Suppressor macrophage (primary cell): ENCODE measurements at places on chromosomes 3 and 15.

- no peak for DNase-seq
Measured at GRCh38 chr15:34944936-34945335, 24.6 kb downstream of the AQR start.

- DNase-seq: no peak
Measured at GRCh38 chr3:65857327-65857726, 181.4 kb downstream of the MAGI1 start.

DNA sequence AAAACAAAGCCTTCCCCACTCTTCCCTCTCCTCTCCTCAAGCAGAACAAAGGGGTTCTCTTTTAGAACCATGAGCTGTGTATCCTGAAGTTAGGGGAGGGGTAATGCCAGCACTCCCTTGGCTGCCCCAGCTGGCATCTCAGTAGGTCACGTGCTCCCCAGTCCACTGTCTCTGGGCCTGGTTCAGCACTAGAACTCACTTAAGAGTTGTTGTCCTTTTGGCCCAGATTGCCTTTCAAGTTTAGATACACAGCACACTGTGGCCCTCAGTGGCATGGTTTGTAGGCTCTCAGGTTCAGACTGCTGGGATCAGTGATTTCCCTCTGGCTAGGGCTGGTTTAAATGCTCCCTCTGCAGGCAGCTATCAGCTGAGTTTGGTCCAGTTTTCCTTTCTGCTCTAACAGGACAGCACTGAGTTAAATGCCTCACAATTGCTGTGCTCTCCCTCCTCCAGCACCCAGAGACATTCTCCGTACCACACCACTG lies 188.4 kb upstream of the ST8SIA2 start:
- DNase-seq: no peak

GRCh38 chr3:189513281-189514117 lies 117.7 kb upstream of the TP63 start:
- DNase-seq: no peak

DNA sequence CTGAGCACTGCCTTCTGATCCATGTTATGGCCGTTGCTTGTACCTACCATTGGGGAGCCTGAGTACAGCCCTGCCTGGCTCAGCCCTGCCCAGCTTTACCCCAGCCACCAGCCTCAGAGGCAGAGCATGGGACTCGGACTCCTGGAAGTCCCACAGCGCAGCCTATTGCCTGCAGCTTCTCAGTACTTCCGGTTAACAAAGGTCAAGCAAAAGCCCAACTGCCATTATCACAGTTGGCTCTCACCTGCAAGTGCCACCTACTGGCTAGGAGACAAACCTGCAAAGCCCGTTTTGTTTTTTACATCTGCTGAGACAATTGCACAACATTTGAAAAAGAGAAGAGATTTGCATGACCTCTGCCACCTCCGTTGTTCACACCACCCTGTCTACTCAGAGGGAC lies 1081.7 kb downstream of the NAALADL2 start:
- DNase-seq: no peak

DNA sequence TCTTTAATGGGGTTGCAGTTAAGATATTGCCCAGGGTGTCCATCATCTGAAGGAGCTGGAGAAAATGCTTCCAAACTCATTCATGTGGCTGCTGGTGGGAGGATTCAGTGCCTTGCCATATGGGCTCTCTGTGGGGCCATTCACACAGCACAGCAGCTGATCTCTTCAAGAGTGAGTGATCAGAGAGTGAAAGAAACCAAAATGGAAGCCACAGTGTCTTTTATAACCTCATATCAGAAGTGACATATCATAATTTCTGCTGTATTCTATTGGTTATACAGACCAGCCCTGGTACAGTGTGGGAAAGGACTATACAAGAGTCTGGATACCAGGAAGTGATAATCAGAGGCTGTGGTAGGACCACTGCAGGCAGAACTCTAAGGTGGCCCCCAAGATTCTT lies 33.6 kb downstream of the HHLA2 start:
- no peak for DNase-seq

- DNase-seq: no peak
Measured at GRCh38 chr15:67124911-67125588, 59.6 kb downstream of the SMAD3 start.

DNA sequence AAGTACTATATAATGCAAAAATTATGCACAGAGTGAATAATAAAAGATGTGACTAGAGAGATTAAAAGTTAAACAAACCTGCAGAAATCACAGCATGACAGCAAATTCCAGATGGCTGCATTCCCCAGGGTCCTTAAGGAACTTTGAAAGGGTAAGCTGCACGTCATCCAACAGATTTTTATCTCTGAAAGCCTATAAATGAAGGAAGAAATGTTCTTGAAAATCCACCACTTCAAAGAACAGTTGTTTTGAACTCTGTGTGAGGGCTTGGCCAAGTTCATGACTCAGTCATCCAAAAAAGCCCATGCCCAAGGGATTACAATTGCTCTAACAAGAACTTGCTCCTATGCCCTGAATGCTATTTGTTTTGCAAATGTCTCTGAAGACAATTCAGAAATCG lies 603.6 kb downstream of the PLOD2 start:
- no peak for DNase-seq

GRCh38 chr15:73826711-73827251 lies 46.6 kb upstream of the TBC1D21 start:
- no peak for DNase-seq

DNA sequence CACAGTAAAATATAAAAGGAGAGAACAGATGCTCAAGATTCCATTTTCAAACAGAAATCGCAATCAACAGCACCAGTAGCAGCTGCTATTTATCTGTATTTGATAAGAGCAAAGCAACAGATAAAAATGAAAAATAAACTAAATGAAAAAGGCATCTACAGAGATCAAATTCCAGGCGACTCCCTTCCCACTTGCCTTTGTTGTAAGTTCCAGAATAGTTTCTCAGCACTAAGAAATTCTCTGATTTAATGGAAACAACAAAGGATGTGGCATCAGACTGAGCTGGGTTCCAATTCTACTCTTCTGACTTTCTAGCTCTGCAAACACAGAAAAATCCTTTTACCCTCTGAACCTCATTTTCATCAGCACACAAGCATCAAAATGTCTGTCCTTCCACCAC lies 110.8 kb upstream of the MME start:
- no peak for DNase-seq

DNA sequence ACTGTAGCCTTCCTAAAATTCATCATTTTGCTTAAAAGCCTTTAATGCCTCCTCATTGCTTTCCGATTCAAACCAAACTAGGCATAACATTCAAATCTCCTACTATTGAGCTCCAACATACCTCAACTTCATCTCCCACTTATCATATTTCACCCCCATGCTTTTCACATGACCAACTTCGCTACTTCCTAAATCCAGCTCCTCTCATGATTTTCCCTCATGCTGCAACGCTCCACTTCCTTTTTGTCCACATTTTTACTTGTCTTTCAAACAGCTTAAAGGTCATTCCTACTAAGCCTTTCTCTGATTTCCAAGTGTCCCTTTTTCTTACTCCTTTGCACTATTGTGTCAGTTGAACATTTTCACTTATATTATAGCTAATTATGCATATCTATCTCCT lies 20.3 kb upstream of the ANXA2 start:
- peak; percentile 66 for DNase-seq

DNA sequence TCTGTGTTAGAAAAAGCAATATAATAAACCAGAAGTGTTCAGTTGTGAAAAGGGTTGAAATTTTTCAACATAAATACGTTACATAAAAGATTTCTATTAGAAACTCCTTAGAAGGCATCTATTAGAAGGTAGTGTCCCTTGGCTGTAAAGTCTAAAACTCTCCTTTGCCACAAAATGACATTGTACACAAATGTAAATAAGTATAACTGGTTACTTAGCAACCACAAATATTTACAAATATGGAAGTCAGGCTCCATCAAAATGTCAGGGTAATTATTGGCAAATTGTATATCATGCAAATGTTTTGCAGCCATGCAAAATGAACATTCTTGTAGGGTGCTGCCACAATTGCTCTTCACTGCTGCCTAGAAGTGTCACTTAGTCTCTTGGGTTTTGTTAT lies 419.1 kb upstream of the CDIN1 start:
- no peak for DNase-seq

DNA sequence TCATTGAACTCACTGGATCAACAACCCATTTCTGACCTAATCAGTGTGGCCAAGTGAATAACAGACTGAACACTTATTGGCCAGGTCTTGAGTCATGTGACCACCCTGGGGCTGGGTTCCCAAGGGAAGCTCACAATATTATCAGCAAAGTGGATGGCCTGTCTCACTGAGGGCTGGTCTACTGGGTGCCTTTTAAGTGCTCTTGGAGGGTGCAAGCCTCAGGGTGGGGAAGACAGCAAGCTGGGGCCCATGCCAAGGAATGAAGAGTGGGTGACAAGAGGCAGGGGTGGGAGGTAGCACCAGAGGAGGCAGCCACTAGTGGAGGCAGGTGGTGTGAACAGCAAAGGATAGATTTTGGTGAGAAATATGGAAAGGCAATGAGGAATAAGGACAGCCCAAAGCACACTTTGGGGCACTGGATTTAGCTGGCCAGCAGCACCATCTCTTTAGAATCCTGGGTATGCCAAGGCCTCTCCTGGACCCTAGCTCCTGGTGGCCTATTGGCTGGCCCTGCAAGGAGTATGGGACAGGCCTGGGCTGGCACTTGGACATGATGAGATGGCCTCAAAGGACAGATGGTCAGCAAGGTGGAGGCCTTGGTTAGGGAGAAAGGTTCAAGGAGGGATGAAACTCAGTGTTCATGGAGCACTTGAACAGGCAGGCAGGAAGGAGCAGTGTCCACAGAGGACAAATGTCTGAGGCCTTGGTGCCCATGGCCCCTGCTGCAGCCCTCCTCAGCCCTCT lies 34.2 kb downstream of the HMCES start:
- no peak for DNase-seq

DNA sequence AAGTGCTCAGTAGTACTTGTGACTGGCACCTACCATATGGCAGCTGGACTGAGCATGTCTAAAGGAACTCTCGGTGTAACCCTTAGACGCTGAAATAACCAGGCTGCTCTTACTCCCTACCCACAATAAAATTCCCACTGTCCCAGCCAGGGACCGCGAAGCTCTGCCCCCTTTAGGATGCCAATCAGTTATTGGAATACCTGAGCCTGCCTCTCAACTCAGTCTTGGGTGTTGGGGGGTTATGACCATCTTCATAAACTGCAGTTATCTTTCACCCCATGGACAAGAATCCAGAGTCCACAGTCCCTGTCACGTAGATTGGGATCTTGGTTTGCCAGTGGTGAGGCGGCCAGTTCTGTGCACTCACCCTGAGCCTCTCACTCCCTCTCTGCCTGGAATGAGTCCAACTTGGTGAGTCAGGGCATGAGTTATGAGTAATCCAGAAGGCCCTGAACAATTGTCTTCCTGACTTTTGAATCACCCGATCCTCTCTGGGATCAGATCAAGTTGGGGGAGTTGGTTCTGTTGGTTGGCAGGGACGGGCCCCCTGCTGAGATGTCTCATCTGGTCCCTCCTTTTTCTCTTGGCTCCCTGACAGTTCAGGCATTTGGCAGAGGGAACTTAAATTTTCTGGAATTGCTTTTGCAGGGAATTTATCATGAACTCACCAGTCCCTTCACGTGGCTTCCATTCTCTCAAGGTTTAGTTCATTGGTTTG lies 120.1 kb upstream of the UBE2E1 start:
- peak; percentile 81 for DNase-seq

GRCh38 chr3:44648564-44649229 lies at the start of gene ZNF35:
ZNF35 (plus strand) TSS chr3:44648732; CDS start chr3:44651068, 2,336 bp downstream.
- peak; percentile 89 for DNase-seq

DNA sequence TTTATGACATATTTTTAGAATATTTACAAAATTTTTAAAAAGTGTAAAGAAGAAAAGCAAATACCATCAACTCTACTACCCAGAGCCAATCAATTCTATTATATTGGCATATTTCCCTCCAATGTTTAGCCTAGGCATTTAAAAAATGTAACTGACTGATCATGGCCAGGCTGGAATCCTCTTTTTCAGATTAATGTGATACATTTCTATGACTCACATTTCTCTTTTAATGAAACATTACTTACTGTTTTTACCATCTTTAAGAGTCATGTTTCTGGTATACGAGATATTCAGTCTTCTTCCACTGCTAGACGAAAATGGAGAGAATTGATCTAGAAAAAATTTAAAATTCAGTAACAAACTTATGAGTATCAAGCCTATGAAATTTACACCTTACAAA lies 53.4 kb upstream of the DCUN1D1 start:
- no peak for DNase-seq

- no peak for DNase-seq
Measured at GRCh38 chr3:183050706-183051105, 48.6 kb downstream of the MCCC1 start.

DNA sequence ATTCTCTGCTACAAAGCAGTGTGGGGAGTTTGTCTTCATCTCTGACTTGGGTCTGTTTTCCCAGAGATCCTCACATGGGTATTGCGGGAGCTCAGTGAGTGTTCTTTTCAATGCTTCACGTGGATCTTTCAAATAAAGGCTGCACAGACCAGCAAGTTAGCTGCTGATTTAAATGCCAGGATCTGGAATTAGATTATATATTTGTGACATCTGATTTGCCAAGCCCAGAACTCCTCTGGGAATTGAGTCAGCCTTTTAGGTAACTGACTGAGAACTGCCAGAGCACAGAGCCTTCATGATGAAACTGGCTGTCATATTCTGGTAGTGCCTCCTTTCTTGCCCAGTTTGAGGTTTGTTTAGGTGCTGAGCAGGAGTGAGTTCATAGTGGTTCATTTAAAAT lies 14.7 kb downstream of the EDEM1 start:
- no peak for DNase-seq

DNA sequence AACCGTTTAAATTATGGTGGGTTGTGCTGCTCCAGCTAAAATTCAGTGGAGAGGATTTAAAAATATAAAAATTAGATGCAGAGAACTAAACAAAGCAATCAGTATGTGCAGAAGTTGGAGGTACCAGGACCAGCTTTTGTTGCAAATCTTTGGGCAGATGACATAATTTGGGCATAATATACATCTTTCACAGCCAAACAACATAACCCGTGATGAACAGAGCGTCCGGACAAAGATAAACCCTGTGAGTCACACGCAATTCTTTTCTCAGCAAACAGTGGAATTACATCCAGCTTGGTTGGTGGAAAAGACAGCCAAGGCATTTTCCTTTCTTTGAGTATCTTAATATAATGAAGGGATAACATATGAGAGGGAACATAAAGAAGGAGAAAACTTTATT lies 419.4 kb upstream of the ADAMTS9 start:
- DNase-seq: no peak

DNA sequence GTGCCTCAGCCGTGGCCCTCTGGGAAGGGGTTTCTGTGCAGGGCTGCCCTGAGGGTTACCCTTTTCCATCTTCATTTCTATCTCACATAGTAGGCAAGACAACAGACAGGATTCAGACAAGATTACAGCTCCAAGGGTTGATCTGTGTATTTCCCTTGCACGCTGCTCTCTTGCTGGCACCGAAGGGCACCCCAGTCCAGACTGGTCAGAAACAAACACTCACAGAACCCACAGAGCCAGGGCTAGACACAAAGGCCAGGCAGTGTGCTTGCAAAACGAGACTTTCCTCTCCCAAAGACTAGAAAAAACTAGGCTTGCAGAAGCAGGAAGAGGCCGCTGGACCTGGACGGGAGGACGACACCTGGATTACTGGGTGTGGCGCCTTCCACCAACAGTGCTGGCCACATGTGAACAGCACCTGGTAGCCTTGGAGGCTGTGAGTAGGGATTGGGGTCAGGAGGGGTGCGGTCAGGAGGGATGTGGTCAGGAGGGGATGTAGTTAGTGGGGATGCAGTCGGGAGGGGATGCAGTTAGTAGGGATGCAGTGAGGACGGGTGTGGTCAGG lies 96.8 kb downstream of the BDH1 start:
- DNase-seq: no peak
